ENCODE measurements at places on chromosomes 2 and 18. TPM values are rescaled to one million over a fixed set of nuclear protein-coding genes. Genes with fewer than 3 reads are reported as not detected.

DNA sequence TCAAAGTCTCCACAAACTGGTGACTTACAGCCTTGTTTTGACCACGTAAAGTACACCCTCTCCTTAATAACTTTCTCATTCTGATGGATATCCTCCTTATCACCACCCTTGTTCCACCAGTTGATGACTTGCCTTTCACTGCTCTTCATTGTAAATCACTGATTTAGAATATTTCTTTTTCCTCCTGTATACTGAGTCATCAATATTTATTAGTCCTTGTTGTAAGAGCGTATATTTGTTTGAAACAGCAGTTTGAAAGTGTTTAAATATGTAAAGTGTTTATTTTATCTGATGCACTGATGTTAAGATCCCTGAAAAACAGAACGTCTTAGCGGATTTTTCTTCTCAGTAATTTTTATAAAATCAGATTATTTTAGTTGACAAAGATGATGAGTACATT, 34.2 kb upstream of the DYSF start:
- DNase-seq: no peak

GRCh38 chr2:2660789-2661355, 329.8 kb upstream of the MYT1L start:
- DNase-seq: no peak

DNA sequence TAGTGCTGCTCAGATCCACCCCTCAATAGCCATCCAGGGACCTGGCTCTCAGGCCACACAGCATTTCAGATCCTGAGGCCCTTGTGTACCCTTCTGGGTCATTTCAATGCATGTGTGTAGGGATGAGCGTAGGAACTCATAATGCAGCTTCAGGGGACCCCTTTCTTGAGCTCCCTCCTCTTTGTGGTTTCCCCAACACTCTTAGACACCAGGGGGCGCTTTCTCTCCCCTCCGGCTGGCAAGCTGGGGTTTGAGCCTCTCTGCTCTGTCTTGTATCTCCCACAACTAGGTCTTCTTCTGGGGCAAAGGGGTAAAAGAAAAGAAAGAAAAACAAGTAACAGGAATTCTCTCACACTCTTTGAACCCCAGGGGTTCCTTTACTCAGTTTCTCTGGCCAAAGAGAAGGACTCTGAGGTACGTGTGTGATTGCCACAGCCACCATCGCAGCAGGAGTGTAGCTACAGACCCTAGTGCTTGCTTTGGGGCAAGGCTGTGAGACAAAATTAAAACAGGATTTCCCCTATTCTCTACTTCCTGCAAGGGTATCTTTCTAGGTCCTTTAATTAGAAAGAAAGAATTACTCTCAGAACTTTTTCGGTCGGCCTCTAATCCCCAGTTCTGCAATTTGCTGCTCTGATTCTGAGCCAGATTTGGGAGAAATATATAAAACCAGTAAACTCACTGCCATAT, 38.0 kb downstream of the CABYR start:
- peak; percentile 80 for DNase-seq

Gene CENPA
- total RNA-seq: 0.31 TPM

Gene SERPINB2
- 2.6 TPM for total RNA-seq

Gene APCDD1
- total RNA-seq: 43.1 TPM

Gene ELOA2
- not detected for total RNA-seq

All from sciatic nerve (tissue), 2 donors.